ENCODE measurements at places on chromosomes 3 and 15. TPM values are rescaled to one million over a fixed set of nuclear protein-coding genes. Genes with fewer than 3 reads are reported as not detected.

Gene SERINC4
- total RNA-seq, result not detected

GRCh38 chr3:94184781-94185180, 121.9 kb downstream of the NSUN3 start:
- no peak for DNase-seq

- no peak for DNase-seq
Observed at GRCh38 chr15:56086566-56086965, 93.2 kb upstream of the NEDD4 start.

GRCh38 chr15:80480909-80481308, 76.7 kb downstream of the ARNT2 start:
- peak; percentile 46 for DNase-seq

Measured in lung microvascular endothelial cell (primary cell).